Stimulated activated CD4-positive, alpha-beta T cell treated with anti-CD3 and anti-CD28 coated beads, Interleukin-1b, Interleukin-23, amount 100 ng/mL, for 24 hours (primary cell): ENCODE measurements at places on chromosomes 3 and 15.

- no peak for DNase-seq
Measured at GRCh38 chr3:49378249-49378895, 20.2 kb upstream of the GPX1 start.

DNA sequence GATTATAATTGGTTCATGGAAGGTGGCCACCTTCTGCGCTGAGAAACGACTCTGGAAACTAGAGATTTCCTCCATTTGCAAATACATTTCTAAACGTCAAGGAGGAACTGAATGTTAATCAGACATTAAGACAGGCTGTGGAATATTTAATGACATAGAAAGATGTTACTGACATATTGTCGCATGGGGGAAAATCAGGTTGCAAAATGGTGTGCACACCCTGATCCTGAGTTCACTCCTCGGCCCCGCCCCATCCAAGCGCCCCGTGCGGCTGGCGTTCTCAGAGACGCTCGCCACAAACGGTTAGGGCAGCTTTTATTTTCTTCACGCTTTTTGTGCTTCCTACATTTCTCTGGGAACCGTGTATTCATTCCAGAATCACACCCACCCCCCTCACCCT, 10.7 kb downstream of the H1-8 start:
- DNase-seq, result no peak

GRCh38 chr3:40057077-40057476, 247.7 kb downstream of the MYRIP start:
- no peak for DNase-seq

DNA sequence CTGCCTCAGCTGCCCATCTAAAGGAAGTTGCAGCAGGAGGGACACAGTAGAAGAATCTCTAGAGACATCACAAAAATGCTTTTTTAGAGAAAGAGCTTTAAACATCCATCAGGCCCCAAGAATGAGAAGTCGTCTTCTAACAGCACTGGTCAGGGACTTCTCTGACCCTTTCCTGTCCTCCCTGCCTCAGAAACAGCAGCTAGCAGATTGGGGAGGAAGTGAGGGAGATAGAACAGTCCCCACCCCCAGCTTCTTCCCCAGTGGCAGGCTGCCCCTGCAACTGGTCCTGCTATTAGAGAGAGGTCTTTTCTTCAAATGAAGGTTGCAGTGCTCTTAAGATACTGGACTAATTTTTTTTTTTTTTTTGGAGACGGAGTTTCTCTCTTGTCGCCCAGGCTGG, 55.1 kb downstream of the PDE8A start:
- no peak for DNase-seq

GRCh38 chr3:13537909-13538296, 11.0 kb upstream of the FBLN2 start:
- no peak for DNase-seq

DNA sequence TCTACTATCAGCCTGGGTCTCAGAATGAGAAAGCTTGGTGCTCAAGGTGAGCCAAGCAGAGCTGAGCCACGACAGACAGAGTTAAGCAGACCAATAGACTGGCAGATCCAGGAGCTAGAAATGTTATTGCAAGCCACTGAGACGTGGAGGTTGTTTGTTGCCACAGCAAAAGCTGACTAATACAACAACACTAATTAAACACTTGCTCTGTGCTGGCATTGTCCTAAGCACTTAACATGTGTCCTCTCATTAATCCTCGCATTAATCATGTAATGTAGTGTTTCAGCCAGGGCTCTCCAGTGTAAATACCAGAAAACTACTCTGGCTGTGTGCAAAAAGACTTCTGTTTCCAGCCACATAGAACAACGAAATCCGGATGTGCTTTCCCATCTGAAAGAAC, 11.6 kb upstream of the SPSB4 start:
- DNase-seq, result no peak

GRCh38 chr15:70038730-70039392, 58.9 kb downstream of the TLE3 start:
- no peak for DNase-seq

DNA sequence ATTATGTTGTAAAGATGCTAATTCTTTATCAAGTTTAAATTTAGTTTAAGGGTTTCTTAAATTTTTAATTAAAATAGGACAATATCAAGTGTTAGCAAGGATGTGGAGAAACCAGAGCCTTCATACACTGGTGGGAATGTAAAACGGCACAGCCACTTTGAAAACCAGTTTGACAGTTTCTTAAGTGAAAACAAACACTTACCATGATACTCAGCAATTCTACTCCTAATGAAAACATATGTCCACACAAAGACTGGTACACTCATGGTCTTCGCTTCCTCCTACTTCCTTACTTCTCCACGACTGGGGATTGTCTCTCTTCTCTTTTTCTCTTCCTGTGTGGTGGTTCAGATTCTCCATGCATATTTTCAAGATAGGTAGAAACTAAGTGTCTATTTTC, 9.2 kb downstream of the SKIC8 start:
- no peak for DNase-seq

DNA sequence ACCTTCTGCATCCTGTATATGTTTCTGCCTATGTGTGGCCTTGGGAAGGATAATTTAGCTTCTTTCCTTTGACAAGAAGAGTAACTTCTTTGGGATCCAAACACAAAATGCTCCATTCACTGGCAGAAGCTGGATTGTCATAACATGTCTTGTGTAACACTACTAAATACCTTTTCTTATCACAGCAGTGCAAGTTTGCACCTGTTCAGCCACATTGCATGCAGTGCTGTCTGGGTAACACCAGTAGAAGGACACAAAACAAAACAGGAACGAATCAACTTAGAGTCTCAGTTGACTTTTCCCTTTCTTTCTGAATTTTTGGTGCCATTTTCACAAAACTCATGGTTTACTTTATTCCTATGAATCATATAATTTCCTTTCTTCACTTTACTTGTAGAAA, 43.6 kb upstream of the TNIK start:
- DNase-seq, result no peak

DNA sequence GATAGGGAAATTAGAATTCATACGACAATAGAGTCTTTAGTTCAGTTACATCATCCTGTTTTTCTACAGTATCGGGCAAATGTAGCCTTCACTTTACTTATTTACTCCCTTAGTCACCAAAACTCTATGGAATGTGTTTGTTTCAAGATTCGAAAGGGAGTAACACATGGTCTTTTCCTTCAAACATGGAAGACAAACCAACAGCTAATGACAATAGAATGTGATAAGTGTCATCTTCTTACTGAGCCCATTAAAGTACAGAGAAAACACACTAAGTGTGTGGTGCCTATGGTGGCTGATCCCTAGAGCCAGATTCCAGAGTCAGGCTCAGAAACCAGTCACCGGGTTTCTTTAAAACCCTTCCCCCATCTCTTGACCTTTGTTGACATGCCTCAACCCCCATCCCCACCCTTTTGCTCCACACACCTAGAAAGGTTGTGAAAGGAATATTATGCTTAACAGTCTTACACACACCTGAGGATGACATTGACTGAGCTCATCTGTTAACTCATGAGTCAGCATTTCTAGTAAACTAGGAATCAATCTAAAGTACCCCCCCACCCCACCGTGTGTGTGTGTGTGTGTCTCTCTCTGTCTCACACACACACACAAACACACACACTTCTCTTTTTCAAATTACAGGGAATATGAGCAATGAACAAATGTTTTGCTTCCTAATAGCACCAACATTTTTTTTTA, 549.6 kb upstream of the CCDC54 start:
- DNase-seq, result no peak

DNA sequence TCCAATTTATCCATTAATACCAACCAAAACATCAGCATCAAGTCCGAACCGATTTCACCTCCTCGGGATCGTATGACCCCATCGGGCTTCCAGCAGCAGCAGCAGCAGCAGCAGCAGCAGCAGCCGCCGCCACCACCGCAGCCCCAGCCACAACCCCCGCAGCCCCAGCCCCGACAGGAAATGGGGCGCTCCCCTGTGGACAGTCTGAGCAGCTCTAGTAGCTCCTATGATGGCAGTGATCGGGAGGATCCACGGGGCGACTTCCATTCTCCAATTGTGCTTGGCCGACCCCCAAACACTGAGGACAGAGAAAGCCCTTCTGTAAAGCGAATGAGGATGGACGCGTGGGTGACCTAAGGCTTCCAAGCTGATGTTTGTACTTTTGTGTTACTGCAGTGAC, 20.8 kb downstream of the LYSMD4 start:
- DNase-seq, result no peak

DNA sequence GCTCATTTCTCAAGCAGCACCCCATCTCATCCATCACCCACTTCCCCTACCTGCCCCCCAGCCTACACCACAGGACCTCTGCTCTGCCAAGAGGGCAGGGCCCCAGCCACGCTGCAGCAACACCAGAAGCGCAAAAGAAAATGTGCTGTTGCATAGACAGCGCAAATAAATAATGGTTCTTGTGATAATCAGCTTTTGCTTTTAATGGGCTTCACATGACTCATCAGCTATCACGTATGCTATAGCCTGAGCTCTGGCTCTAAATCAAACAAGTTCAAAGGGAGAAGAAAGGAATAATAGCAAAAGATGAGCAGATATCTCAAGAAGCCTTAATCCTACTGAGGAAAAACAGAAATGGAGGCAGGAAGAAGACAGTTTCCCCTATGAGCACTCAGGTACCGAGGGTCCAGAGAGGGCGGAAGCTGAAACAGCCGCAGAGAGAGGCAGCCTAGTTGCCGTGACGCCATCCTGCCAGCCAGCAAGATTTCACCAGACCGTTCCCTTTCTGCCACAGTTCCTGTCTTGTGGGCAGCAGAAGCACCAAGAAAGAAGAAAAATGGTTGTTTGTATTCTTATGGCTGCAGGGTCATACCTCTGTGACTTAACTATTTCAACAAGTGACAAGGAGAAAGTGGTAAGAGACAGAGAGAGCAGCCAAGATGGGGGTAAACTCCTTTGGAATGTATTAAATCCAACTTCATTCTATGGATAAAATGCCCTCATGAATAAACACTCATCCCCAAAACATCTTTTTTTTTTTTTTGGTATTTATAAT, 22.0 kb downstream of the RAB27A start:
- no peak for DNase-seq
